Bronchus fibroblast of lung (primary cell): ENCODE measurements at places on chromosomes 3 and 15. TPM values are rescaled to one million over a fixed set of nuclear protein-coding genes. Genes with fewer than 3 reads are reported as not detected.

Gene FETUB
- not detected in 2 replicates for total RNA-seq

Gene CCDC191
- 0.59 and 1.0 TPM in 2 replicates for total RNA-seq

Gene REC114
- total RNA-seq, result not detected in 2 replicates

Gene AMT
- 2.5 and 2.7 TPM in 2 replicates for total RNA-seq

Gene RASL12
- total RNA-seq, result 8.5 and 10.4 TPM in 2 replicates

Gene C3orf85
- total RNA-seq, result not detected in 2 replicates

Gene SPSB4
- not detected in 2 replicates for total RNA-seq

Gene CFAP100
- total RNA-seq, result not detected in 2 replicates

Gene IL17RD
- 1.6 and 2.0 TPM in 2 replicates for total RNA-seq

Gene NFKBIZ
- total RNA-seq, result 12.0 and 16.3 TPM in 2 replicates

Gene PRKCD
- total RNA-seq, result 2.9 and 5.1 TPM in 2 replicates

Gene KLHL6
- not detected in 2 replicates for total RNA-seq

Gene ZMAT3
- total RNA-seq, result 4.3 and 5.0 TPM in 2 replicates

Gene PLCH1
- total RNA-seq, result 0.30 TPM in 1 of 2 replicates, not detected in the other

Gene SV2B
- not detected in 2 replicates for total RNA-seq

Gene ARPP21
- total RNA-seq, result not detected in 2 replicates

Gene CHD2
- total RNA-seq, result 21.0 and 26.4 TPM in 2 replicates

Gene ACTL6A
- total RNA-seq, result 74.3 and 151 TPM in 2 replicates

Gene IL17RE
- total RNA-seq, result 3.9 and 6.6 TPM in 2 replicates

Gene WDR93
- 0.15 TPM in 1 of 2 replicates, not detected in the other for total RNA-seq

Gene TEX9
- 1.0 and 1.8 TPM in 2 replicates for total RNA-seq

Gene SLC22A13
- not detected in 2 replicates for total RNA-seq

Gene CMTM8
- total RNA-seq, result 1.0 and 1.5 TPM in 2 replicates

Gene DUOXA2
- not detected in 2 replicates for total RNA-seq

Gene LSAMP
- total RNA-seq, result 1.6 and 2.0 TPM in 2 replicates

Gene RTP1
- not detected in 2 replicates for total RNA-seq

Gene ISLR
- 10.1 and 16.1 TPM in 2 replicates for total RNA-seq

Gene HAPLN3
- 4.3 and 4.9 TPM in 2 replicates for total RNA-seq

Gene PARP3
- total RNA-seq, result 11.4 and 12.5 TPM in 2 replicates

Gene NEO1
- total RNA-seq, result 10.0 and 11.6 TPM in 2 replicates

Gene ATP13A4
- 0.15 TPM in 1 of 2 replicates, not detected in the other for total RNA-seq

Gene HCN4
- not detected in 2 replicates for total RNA-seq

Gene TGM5
- not detected in 2 replicates for total RNA-seq

Gene TRIM71
- not detected in 2 replicates for total RNA-seq

Gene RHO
- total RNA-seq, result not detected in 2 replicates

Gene DUSP7
- total RNA-seq, result 15.5 and 16.5 TPM in 2 replicates

Gene GCHFR
- total RNA-seq, result 4.2 and 4.8 TPM in 2 replicates

Gene PLA2G4F
- total RNA-seq, result not detected in 2 replicates

Gene SSUH2
- total RNA-seq, result under 0.01 TPM in 1 of 2 replicates, not detected in the other

Gene SEMA3G
- not detected in 2 replicates for total RNA-seq

Gene SNTN
- total RNA-seq, result not detected in 2 replicates

Gene COX17
- 23.4 and 24.2 TPM in 2 replicates for total RNA-seq

Gene TLR9
- total RNA-seq, result under 0.01 TPM in 1 of 2 replicates, not detected in the other

Gene GOLGA6B
- not detected in 2 replicates for total RNA-seq

Gene FAM43A
- 1.8 and 2.4 TPM in 2 replicates for total RNA-seq

Gene BCL2A1
- not detected in 2 replicates for total RNA-seq

Gene DAZL
- not detected in 2 replicates for total RNA-seq

Gene CKMT1B
- total RNA-seq, result not detected in 2 replicates

Gene B3GNT5
- 29.9 and 34.3 TPM in 2 replicates for total RNA-seq

Gene WDR6
- 79.7 and 80.7 TPM in 2 replicates for total RNA-seq

Gene CIAO2A
- total RNA-seq, result 78.2 and 91.5 TPM in 2 replicates

Gene KCNAB1
- total RNA-seq, result not detected in 2 replicates

Gene ZCWPW2
- total RNA-seq, result 0.34 and 0.74 TPM in 2 replicates

Gene ASB14
- total RNA-seq, result not detected in 2 replicates

Gene GNAT1
- total RNA-seq, result not detected in 2 replicates
